ENCODE measurements at places on chromosomes 6 and 20.

DNA sequence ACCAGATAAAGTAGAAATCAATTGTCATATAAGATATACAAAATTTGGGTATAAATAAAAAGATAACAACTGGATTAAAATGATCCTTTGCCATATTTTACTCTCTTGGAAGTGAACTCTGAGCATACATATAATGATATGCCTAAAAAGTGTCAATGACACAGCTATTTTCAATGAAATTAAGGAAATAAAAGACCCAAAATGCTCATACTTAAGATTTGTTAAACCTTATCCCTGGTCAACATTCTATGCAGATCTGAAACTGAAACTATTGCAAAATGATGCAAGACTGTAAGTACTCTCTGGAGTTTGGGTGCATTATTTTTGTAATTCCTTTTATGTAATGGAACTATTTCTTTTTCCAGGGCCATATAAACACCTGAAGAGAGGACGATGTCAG is 119.0 kb upstream of the SGK1 start:
- DNase-seq: no peak

- DNase-seq: no peak
Measured at GRCh38 chr6:41074692-41075436, 2.1 kb downstream of the NFYA start.

DNA sequence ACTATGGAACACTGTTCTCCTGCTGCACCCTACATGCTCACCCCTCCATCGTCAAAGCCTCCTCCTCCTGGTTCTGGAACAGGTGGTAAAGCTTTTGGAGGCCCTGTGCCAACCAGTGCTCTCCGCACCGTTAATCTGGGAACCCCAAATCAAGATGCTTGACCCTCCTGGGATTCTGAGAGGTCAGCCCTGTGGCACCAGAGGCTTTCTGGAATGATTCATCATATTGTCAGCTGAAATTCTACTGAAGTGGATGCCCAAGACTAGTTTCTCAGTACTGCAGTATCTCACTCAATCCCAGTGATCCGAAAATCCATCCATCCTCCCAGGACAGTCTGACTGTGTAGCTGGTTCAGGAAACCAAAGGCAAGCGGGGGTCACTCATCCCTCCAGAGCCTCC is 92.7 kb downstream of the TRERF1 start:
- DNase-seq: no peak

GRCh38 chr20:44028868-44029847 is 114.5 kb downstream of the TOX2 start:
- no peak for DNase-seq

Data from stimulated activated CD4-positive, alpha-beta T cell treated with anti-CD3 and anti-CD28 coated beads, Interleukin-15, amount 100 ng/mL, for 1 hour (primary cell).